Hematopoietic multipotent progenitor cell (in vitro differentiated cells): ENCODE measurements at places on chromosomes 3 and 15.
A peak's percentile ranks its signal among the peaks of the same experiment; 100 is the strongest.

DNA sequence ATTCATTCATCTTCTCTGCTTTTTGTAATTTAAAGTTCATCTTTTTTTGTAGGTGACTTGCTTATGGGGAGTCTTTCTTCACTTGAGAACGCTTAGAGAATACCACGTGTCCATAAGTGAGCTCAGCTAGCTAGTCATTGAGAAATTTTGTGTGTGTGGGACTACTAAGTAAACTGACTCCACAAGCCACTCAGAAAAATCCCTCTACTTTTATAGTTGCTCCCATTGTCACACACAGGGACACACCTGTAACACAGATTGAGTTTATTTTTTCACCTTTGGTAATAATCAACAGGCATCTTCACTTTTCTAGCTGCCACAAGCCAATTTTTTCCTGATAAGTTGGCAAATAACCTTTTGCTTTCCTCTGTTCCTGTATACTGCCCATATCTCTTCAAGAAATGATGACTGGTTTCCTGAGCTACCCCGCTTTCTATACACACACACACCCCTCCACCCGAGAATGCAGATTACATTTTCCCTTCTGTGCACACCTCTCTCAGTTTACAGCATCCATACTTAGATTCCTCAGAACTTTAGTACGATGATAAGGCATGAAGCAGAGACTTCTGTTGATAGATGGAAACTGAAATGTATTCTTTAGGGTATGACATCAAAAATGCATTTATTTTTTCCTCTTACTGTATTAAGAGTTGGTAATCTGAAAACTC lies 4.6 kb downstream of the TSC22D2 start:
- no peak for DNase-seq

DNA sequence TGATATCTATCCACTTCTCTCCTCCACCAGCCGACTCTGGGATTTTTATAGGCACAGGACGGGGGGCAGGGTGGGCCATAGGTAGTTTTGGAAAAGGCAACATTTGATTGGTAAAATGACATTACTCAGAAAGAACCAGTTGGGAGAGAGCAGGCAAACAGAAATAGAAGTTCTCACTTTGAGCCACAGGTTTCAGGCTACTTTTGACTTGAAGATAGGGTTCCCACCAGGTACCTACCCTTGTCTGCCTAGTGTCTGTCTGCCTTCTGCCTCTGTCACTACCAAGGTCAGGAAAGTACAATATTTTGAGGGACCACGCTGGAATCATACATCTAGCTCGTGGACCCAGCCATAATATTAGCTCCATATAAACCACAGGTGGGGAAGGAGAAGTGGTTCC lies 412.9 kb upstream of the GRM7 start:
- DNase-seq, result no peak

GRCh38 chr15:33865416-33865815 lies 102.9 kb upstream of the CHRM5 start:
- no peak for DNase-seq

- no peak for DNase-seq
These were observed 109.9 kb downstream of the PDCD6IP start for GRCh38 chr3:33908250-33908851.

DNA sequence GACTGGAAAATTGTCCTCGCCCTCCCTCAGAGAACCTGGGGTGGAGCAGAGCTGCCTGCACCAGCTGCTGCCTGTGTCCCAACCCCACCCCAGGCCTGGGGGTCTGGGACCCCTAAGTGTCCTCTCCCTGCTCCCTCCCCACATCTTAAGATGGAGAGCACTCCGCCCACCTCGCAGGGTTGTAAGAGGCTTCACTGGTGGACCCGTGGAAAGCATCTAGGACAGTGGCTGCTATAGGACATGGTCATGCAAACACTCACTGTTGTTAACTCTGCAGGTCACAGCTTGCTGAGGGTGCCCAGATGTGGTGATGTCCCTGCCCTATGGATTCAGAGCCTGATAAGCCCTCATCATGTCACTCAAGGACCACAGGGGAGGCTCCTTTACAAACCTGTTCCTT lies 62.0 kb upstream of the ARNT2 start:
- no peak for DNase-seq

DNA sequence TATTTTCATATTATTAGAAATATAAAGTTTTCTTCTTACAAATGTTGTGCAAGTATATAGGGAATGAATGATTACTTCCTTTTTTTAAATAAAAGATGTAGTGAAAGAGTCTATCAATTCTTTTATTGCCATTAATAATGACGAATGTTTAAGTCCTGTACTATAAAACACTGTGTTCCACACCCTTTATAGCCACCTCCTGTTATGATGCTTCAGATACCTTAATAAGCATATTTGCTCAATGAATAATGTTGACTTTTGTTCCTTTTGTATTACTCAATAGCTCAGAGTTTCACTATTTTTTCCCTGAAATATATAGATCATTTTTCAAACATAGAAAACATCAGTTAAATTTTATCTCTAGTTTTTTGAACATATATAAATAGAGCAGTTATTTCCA lies 378.2 kb upstream of the THBS1 start:
- no peak for DNase-seq

DNA sequence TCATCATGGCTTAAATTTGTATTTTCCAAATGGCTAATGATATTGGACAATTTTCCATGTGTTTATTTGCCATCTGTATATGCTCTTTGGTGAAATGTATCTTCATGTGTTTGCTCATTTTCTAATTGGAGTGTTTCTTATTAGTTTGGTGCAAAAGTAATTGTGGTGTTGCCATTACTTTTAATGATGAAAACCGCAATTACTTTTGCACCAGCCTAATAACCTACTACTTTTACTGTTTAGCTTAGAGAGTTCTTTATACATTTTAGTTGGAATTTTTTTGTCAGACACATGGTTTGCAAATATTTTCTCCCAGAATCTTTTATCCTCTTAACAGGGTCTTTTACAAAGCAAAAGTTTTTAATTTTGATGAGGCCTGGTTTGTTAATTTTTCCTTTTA lies 141.0 kb upstream of the AGTR1 start:
- no peak for DNase-seq

DNA sequence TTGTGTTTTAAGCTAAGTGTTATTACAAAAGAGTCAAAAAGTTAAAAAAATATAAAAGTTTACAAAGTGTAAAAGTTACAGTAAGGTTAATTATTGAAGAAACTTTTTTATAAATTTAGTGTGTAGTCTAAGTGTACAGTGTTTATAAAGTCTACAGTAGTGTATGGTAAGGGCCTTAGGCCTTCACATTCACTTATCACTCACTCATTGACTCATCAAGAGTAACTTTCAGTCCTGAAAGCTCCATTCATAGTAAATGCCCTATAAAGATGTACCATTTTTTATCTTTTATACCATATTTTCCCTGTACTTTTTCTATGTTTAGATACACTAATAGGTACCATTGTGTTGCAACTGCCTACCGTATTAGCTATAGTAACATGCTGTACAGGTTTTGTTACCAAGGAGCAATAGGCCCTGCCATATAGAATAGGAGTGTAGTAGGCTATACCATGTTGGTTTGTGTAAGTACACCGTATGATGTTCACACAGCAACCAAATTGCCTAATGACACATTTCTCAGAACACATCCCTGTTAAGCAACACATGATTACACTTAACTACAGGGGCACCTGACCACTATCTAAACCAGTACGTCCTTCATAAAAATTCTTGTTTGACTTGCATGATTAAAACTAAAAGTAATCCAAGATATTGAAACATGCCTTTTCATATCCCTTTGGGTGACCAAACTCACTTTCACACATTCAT lies 17.2 kb downstream of the RAD18 start:
- DNase-seq, result no peak

DNA sequence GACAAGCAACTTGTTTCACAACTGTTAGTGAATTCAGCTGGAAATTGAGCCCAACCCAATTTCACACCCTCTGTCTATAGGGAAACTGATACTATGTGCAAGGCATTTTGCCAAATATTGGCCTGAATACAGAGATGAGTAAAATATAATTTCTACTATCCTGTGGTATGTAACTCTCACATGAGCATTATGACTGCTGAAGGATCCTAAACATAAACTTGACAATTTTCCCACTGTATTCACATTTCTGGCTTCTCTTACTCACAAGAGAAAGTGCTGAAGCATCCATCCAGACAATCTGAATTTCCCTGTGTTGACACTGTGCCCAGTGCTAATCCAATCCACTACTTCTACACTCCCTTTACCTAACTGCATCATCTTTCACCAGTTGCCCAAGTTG lies 28.4 kb downstream of the SERPINI2 start:
- DNase-seq, result no peak

DNA sequence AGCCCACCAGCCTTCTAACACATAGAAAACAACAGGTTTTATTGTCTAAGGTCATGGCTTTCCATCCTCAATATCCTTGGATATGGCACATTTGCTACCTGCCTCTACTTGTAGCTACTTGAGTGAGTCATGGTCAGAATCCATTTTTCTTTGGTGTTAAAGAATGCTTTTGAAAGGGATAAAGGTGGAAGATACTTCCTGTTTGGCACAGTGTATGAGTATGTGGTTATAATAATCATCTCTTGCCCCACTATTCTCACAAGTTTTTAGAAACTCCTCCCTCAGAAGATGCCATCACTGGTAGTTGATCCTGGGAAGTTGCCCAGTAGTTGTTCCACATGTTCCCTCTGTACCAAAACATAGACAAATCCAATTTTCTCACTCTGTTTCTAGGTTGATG lies 508.6 kb upstream of the IL12A start:
- no peak for DNase-seq

- peak; percentile 88 for DNase-seq
These were observed 1.1 kb downstream of the SLCO3A1 start for GRCh38 chr15:91854639-91854990.

DNA sequence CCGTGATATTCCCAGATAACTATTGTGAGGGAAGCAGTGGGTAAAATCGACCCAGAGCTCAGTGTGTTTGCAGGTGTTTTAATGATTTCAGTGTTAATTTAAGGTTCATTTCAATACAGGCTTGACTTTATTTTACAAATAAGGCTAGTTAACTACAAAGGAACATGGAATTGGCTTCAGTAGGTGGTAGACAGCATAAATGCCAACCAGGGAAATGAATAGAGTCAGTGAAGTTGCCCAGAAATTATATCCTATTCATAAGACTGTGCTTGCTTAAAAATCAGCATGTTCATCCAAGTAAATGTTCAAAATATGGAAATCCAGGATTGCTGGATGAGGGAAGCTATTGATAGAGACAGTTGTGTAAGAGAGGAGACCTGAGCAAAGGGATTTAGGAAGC lies 66.1 kb downstream of the LARS2 start:
- no peak for DNase-seq

GRCh38 chr3:100480081-100480480 lies 12.3 kb upstream of the TMEM45A start:
- DNase-seq, result no peak

GRCh38 chr3:20258371-20258770 lies 72.4 kb upstream of the SGO1 start:
- no peak for DNase-seq

GRCh38 chr3:35651426-35651825 lies 12.1 kb downstream of the ARPP21 start:
- DNase-seq, result no peak

DNA sequence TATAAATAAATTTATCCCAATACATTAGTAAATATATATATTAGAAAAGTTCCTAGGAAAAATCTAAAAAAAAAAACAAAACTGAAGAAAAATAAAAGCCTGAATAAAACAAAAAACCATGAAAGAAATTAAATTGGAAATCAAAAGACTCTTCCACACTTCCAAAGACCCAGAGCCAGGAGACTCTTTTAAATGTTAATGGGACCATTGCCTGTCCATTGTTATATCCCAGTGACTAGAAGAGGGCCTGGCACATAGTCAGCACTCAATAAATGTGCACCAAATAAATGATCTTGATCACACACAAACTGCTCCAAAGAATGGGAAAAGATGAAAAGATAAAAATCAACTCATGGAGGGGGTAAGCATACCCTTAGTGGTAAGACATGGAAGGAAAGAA lies 51.3 kb upstream of the CLDN18 start:
- DNase-seq, result no peak

DNA sequence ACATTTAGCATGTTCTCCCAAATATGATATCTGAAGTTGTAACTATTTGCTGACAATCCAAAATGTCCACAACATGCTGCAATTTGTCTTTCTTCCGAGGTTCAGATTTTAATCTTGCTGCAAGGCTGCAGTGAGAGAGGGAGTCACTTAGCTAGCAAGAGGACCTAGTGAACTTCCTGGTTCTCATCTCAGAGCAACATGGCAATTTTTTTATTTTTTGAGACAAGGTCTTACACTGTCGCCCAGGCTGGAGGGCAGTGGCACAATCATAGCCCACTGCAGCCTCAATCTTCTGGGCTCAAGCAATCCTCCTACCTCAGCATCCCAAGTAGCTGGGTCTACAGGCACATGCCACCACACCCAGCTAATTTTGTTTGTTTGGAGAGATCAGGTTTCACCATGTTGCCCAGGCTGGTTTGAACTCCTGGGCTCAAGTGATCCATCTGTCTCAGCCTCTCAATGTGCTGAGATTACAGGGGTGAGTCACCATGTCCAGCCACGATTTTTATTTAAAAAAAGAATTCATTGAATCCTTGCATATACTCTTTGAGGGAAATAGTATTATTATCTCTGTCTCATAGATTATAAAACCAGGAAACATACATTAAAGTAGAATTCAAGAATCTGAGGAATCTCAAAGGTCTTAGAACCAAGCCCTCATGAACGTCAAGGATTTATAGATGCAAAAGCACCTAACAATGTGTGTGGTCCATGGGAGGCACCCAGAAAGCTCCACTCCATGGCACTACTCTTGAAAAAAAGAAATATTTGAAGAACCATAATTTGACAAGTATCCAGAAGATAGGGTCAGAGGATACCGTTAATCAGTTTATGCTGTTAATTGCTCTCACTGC lies 9.1 kb downstream of the HDC start:
- DNase-seq, result no peak

DNA sequence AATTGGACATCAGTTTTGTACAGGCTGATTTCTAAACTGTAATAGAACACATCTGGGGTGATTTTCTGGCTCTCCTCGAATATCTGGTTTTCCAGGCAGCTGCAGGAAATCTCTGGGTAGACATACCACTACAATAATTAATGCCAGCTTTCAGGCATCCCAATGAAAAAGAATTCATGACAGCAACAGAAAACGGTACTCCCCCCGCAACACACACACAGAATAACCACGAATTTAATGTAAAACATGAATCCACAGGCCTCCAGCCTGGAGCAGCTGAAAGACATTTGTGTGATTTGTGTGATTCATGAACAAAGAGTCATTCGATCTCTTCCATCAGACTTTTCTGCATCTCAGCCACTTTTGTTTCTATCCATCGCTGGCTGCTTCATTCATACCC lies 262.2 kb downstream of the MAGI1 start:
- DNase-seq, result no peak

GRCh38 chr3:192409201-192409837 lies 318.0 kb downstream of the FGF12 start:
- DNase-seq, result peak; percentile 21

DNA sequence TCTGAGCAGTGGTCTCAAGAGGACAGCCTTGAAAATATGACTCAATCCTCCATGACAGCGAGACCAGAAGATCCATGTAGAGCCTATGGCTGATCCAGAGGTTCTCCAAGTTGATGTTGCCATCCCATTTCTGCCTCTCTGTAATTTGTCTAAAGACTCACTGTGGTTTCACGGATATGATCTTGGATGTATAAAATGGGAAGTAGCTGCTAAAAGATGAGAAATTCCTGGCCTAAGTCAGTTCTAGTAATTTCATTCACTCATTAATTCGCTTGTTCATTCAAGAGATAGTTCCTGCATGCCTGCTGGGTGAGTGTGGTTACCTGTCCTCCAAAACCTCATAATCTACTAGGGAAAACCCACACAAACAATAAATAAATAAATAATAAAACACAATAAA lies 145.9 kb downstream of the TNIK start:
- no peak for DNase-seq
